LHCN-M2 (cell line): ENCODE measurements at places on chromosomes 7 and 10. TPM values are rescaled to one million over a fixed set of nuclear protein-coding genes. Genes with fewer than 3 reads are reported as not detected.
A peak's percentile ranks its signal among the peaks of the same experiment; 100 is the strongest.

DNA sequence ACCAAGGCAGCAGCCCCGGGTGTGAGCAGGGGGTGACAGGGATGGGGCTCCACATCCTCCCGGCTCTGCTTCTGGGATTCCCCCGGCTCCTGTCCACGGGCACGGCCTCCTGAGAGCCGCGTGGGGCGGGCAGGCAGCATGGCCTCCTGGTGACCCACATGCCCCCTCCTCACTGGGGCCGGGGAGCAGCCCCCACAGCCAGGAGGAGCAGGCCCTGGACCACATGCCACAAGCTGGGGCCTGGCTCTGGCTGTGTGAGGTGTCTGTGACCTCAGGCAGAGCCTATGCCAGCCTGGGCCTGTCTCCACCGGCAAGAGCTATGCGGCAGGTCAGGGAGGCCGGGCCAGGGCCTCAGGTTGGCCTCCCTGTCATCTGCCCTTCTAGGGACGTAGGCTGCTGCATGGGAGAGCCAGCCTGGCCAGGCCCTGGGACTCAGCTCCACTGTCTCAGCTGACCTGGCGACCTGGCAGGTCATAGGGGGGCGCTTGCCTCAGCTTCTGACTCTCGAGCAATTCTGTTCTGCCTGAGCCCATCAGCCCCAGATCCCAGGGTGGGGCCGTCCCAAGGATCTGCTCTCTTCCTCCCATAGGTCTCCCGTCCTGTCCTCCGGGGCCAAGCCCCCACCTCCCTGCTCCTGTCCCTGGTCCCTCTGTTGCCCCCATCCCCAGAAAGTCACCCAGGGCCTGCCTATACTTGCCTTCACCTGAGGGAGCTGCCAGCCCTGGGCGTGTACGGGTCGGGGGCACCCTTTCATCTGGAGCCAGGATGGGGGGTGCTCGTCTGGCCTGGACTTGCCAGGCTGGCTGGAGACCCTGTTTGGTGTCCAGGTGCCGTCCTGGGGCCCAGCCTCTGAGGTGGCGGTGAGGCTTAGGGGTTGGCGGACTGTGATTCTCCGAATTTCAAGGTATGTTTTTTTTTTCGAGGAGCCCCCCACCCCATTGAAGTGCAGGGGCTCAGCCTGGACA lies 3.9 kb upstream of the TMEM184A start:
- DNase-seq = no peak

DNA sequence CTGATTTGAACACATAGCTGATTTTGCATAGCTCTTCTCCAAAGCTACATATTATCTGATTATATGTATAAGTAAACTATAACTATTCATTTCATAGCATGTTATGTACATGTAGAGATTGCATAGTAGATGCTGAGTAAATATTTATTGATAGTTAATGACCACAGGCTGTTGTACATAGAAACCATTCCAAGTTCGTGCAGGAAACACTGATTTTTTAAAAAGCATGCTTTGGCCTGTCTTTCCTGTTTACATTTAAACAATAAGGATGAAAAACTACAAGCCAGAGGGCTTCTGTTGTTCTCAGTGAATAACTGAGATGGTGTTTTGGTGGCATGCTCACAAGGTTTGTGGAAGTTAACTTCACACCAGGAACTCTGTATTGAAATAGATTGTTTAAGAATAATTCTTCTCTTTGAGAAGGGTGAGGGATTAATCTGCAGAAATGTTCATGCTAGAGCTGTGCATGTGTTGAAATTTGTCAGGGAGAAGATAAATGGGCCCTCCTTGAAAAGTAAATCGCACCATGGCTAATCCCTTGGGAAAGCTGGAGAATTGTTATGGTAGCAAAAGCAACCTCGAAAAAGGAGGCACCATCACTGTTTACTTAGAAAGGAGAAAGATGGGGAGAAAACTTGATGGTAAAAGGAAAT lies 120.2 kb upstream of the SP8 start:
- no peak for DNase-seq

DNA sequence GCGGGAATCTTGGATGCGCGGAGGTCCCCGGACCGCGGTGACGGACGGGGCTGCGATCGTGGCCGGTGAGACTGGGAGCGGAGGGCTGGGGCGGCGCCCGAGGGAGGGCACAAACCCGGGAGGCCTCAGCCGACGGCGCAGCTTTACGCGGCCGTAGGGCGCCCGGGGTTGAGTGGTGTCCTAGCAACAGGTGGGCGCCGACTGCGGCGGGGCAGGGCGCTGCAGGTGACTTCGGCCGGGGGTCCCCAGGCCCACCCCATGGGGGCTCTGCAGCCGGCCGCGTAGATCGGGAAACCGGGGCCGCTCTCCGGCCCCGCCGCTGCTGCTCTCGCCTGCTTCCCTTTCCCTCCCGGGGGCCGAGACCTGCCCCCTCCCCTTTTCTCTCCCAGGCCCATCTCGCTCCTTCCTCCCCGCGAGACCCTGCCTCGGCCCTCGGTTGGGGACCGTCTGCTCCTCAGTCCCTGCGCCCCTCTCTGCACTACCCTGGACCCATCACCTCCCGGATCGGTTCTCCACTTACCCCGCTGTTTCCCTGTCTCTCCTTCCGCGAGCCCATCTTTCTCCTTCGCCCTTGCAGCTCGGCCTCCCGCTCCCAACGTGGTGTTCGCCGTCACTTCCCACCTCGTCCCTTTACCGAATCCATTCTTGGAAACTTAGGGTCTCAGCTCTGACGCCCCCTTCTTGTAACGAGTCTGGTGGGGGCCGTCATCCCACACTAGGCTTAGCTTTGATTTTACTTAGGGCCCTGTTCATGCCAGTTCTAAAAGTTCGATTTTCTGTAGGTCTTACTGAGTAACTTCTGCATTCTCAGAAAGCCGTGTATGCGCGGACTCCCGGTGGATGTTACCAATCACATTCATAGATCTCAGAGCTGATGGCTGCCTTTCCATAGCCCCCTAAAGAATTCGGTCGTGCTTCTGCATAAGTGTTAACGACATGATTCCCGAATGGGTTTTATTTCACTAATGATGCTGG lies 18.5 kb upstream of the ACBD5 start:
- DNase-seq = no peak

Gene ENKUR
- not detected in 2 replicates for total RNA-seq

DNA sequence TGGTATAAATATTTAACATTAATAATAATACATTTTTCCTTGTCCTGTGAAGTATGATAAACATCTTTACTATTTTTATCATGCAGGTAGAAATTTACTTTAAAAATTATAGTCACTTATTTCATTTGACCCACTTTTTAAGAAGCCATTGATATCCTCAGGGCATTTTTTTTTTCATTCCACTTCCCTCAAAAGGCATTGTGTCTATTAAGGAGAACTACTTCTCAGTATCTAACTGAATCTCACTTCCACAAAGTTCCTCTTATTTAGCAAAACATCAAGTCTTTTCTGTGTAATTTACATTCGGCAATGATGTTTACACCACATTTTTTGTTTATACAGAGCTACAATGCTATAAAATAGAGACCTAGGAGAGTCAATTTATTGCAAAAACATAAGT lies 388.2 kb upstream of the AKR1E2 start:
- no peak for DNase-seq

DNA sequence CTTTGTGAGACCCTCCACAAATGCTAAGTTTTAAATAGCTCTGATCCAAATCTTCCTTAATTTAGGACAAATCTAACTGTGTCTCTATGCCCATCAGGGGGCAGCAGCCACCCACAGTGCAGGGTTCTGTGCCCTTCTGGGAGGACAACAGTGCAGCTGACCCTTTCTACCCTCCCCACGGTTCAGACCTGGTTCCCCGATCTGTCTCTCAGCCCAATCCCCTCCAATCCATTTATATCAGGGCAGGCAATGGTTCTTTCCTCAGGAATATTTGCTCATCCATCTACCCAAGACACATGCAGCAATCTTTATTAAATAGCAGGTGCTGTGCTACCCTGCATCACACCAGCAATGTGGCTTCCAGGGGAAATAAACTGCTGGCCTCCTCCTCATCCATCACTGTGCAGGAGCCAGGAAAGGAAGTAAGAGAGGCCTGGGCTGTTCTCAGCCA lies 4.0 kb upstream of the RBM28 start:
- peak; percentile 57 for DNase-seq
